ENCODE measurements at places on chromosomes 2 and 18.

GRCh38 chr2:134640494-134640893 lies 78.3 kb downstream of the TMEM163 start:
- DNase-seq: no peak

DNA sequence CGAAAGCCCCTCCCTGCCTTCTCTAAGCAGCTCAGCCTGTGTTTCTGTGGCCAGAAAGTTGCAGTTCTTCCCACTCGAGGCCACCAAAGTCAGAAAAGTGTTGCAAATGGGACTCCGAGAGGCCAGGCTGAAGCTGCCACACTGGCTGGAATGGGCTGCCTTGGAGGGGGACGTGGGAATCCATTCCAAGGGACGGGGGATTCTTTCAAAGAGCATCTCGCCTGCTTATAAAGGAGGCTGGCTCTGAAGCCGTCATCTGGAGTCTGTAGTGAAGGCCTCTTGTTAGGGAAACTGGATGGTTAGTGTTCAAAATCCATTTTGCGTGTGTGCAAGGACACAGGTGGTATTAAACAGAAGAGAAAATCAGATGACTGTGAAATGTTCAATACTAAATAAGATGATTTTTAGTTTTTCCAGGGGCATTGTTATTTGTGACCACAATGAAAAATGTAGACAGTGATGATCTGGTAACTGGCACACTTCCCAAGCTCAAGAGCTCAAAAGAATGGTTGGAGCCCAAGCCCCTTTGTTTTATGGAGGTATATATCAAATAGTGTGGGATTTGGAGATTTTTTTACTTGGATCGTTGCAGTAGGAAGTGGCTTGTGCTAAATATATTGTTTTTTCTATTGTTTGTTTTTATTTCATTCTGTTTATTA lies 782 bp downstream of the FAM228B start:
- no peak for DNase-seq

DNA sequence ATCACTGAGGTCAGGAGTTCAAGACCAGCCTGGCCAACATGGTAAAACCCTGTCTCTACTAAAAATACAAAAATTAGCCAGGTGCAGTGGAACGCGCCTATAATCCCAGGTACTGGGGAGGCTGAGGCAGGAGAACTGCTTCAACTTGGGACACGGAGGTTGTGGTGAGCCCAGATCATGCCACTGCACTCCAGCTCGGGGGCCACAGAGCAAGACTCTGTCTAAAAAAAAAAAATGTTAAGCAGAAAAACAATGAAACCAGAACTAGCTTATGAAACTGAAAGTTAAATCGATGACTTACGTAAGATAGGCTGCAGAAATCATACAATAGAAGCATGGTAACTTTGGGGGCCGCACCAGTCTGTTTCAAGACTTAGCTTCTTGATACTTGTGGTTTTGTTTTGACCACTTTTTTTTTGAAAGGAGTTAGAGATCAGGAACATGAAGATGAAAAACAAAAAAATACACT lies 6.2 kb upstream of the GPR155 start:
- peak; percentile 71 for DNase-seq

- DNase-seq: no peak
Measured at GRCh38 chr2:142707318-142707717, 170.1 kb upstream of the KYNU start.

DNA sequence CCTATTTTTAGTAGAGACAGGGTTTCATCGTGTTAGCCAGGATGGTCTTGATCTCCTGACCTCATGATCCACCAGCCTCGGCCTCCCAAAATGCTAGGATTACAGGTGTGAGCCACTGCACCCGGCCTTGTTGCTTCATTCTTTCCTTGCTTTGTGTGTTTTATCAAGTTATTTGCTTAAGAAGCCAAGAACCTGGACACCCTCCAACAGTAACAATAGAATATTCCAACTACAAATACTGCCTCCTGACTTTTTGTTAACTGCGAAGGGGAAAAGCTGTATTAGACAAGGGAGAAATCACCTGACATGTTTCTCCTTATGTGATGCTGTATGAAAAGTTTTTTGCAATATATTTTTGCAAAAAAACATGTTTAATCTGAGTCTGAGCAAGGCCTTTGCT lies 297.2 kb downstream of the NCKAP5 start:
- no peak for DNase-seq

Measured in inflammatory macrophage (primary cell).